ENCODE measurements at places on chromosomes 16 and 17.
A peak's percentile ranks its signal among the peaks of the same experiment; 100 is the strongest.

DNA sequence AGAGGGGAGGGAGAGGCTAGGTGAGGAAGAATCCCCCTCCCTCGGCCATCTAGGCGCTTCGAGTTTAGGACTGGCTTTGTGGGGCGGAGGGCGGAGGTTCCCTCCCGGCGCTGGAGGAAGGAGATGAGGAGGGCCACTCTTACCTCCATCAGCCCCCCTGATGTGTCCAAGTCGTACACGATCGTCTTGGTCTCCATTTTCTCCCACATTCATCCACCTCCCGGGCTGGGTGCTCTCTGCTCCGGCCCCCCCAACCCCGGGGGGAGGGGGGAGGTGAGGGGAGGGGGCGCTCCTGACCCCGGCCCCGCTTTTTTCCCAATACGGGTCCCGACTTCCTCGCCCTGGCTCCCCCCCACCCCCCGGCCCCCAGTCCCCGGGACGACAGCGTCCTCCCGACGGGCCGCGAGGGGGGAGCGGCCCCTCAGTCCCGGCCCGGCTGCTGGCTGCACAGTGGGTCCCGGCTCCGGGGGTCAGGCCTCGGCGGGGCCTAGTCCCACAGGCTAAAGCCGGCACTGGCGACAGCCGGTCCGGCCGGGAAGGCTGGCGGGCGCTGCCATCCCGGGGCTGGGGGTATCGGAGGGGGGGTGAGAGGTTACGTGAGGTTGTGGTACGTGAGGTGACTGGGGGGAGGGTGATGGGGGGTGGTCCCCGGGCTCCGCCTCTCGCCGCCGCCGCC lies 428 bp downstream of the PHF12 start:
- DNase-seq = no peak

GRCh38 chr17:29883497-29883896 lies 46.5 kb downstream of the SSH2 start:
- DNase-seq = no peak

GRCh38 chr17:8726941-8727555 lies 17.6 kb downstream of the CCDC42 start:
- peak; percentile 92 for DNase-seq

DNA sequence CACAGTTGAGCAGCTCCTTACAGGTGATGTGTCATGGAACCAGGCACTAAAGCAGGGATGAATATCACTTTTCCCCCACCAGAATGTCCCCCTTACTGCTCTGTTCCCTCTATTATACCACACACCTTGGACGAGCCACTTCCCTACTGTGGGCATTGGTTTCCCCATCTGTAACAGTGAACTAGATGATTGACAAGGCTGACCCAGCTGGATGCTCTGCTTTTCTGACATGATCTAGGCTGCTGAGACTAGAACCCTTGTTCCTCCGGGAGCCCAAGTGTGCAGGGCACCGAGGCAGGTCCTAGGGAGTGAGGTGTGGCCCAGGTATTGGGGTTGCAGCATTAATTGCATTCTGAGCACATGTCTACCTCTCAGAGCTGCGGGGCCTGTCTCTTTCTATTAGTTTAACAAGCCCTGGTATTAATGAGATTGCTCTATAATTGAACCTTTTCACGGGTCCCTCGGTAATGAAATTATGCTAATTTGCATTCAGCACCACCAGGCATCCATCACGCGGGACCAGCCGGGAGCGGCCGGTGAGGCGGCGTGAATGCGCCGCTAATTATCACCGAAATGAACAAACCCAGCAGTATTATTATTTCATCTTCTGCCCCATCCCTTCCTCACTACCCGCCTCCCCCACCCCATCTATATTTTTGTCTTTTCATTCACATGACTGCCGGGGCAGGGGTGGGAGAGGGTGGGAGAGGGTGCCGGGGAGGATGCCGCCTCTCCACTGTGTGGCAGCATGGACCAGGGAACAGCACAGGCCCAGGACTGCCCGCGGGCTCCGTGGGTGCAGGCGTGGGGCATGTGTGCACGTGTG lies 121.1 kb downstream of the CYLD start:
- no peak for DNase-seq

DNA sequence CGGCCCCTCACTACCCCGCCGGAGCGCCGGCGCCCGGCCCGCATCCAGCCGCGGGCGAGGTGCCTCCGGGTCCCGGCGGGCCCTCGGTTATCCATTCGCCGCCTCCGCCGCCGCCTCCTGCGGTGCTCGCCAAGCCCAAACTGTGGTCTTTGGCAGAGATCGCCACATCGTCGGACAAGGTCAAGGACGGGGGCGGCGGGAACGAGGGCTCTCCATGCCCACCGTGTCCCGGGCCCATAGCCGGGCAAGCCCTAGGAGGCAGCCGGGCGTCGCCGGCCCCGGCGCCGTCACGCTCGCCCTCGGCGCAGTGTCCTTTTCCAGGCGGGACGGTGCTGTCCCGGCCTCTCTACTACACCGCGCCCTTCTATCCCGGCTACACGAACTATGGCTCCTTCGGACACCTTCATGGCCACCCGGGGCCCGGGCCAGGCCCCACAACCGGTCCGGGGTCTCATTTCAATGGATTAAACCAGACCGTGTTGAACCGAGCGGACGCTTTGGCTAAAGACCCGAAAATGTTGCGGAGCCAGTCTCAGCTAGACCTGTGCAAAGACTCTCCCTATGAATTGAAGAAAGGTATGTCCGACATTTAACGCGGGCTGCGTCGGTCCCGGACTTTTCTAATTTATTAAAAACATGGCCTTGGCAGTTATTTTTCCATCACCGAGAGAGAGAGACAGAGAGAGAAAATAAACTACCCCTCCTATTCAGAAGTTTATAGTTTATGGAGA lies 2.8 kb downstream of the IRX5 start:
- DNase-seq = no peak

GRCh38 chr17:27566671-27567562 lies 64.1 kb upstream of the LGALS9 start:
- no peak for DNase-seq

GRCh38 chr16:66357523-66357928 lies 9.0 kb upstream of the CDH5 start:
- DNase-seq = peak; percentile 77

- no peak for DNase-seq
These were observed 86.3 kb upstream of the DHX40 start for GRCh38 chr17:59479141-59479540.

- no peak for DNase-seq
These were observed at the start of gene NPW for GRCh38 chr16:2019518-2019920. Gene NPW (plus strand): TSS chr16:2019785.

GRCh38 chr17:27207073-27207513 lies 86.8 kb upstream of the WSB1 start:
- peak; percentile 82 for DNase-seq

DNA sequence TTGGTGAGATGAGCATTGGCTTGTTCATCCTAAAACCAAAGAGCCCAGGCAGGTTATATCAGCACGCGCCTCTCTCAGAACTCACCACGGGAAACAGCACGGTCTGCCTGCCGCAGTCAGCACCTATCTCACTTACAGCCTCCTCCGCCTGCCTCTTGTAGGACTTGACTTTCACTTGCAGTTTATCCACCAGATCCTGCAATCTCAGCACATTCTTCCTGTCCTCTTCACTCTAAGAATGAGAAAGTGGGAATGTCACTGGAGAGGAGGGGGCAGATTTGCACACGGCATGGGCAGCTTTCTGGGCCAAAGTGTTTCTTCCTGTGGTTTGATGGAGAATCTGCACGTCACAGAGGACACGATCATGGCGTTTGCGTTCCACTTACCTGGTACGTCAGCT lies 27.4 kb downstream of the MYH3 start:
- no peak for DNase-seq

- peak; percentile 78 for DNase-seq
These were observed 19.2 kb downstream of the PGS1 start for GRCh38 chr17:78397681-78398101.

DNA sequence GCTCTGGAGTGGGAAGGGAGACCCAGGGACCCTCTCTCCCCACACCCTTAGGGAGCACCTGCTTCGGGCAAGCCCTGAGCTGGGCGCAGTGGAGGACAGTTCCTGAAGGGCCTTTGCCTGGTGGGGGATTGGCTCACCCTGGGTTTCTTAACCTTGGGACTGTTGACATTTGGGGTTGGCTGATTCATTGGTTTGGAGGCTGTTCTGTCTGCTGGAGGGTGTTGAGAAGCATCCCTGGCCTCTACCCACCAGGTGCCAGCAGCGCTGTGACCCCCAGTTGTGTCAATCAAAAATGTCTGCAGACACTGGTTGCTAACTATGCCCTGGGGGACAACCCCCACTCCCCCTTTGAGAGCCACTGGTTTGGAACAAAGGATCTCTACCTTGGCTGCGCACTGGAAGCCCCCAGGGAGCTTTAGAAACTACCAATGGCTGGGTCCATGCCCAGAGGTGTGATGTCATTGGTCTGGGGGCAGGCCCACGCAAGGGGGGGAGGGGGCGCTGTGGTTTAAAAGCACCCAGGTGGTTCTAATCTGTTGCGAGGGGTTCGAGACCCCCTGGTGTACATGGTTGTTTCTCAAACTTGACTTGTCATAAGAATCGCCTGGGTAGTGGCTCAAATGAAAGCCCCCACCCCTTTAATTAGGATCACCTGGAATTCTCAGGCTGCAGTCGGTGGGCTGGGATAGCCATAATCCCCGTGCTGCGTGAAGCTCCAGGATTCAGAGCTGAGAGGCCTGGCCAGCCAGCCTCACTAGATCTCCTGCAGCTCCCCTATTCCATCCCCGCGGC lies 151.9 kb upstream of the GSE1 start:
- DNase-seq = peak; percentile 91

- peak; percentile 42 for DNase-seq
These were observed 8.2 kb downstream of the NTHL1 start for GRCh38 chr16:2039274-2040031.

DNA sequence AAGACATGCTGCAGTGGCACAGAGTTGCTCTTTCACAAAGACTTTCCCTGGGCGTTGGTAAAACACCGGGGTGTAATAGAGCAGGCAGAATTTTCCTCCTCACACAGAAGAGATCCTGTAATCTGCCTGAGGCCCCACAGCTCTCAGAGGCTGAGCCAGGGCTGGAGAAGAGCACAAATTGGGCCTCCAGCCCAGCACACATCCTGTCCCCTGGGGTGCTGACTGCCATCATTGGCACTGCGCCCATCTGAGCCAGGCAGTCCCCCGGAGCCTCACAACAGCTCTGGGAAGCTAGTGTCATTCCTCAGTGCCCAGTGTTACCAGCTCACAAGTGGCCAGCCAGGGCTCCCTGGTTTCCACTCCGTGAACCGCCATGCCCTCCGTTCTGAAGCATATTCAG lies 119.4 kb downstream of the SOCS1 start:
- DNase-seq = no peak

DNA sequence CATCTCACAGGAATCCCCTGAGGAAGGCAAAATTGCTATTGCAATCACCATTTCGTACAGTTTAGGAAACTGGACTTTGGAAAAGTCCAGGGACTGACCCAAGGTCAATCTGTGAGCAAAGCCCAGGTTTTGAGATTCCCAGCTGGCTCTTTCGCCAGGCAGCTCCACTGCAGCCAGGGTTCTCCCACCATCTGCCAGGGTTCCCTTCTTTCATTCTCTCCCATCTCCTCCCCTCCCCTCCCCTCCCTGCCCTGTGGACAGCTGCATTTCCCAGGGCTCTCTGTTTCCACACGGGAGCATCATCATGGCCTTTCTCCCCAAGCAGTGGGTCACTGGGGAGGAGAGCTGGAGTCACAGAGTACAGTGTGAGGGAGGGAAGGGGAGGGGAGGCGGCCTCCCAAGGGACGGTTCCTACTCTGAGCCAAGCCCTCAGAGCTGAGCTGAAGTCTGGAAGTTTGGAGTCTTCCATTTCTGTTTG lies 11.9 kb upstream of the GSDMA start:
- DNase-seq = no peak

- no peak for DNase-seq
These were observed 95.3 kb downstream of the SOCS1 start for GRCh38 chr16:11160676-11161115.

DNA sequence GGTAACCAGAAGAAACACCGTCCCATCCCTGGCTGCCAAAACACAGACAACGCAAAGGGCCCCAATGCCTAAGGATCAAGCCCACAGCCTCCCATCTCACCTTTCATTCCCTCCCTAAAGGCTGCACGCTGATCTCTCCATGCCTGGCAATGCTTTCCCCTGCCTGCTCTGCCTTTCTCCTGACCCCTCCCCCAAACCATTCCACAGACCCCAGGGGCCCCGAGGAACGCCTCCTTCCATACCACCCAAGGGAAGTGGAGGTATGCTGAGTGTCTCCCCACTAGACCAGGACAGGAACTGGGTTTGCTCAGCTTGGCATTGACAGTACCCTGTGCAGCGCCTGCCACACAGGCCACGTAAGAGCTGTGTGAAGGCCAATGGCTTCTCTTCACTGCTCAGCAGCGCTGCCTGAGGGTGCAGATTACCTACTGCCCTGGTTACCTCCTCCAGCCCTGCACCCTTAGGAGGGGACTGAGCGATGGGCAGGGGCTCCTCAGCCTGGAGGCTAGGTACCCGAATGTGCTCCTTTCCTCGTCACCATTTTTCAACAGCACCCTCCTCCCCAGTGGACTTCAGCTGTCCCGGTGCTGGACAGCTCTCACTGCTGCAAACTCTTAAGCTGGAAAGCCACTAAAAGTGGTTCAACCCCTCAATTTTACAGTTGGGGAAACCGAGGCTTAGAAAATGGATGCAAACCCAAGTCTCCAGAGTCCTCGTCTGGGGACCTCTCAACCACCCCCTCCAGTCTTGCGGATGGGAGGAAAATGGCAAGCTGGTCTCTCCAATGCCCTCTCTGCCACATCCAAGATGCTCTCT lies 45.0 kb downstream of the SRCIN1 start:
- DNase-seq = peak; percentile 36

- no peak for DNase-seq
These were observed 51.2 kb downstream of the RAI1 start for GRCh38 chr17:17732444-17732843.

DNA sequence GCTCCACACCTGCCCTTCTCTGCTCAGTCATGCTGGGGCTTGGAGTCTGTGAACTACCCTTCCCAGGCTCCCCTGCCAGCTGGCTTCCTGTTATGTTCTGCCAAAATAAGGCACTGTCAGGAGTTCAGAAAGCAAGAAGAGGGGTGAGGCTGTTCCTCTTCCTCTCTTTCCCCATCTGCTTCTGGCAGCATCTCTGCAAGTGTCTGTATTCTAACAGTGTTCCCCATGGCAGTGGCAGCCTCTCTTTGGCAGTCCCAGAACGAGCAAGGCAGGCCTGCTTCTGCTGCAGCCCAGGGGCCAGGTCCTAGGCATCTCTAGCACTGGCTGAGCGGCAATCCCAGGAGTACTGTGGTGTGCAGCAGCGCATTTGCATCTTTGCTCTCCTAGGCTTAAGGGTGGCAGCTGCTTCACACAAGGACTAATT lies 219.1 kb downstream of the STX8 start:
- no peak for DNase-seq

DNA sequence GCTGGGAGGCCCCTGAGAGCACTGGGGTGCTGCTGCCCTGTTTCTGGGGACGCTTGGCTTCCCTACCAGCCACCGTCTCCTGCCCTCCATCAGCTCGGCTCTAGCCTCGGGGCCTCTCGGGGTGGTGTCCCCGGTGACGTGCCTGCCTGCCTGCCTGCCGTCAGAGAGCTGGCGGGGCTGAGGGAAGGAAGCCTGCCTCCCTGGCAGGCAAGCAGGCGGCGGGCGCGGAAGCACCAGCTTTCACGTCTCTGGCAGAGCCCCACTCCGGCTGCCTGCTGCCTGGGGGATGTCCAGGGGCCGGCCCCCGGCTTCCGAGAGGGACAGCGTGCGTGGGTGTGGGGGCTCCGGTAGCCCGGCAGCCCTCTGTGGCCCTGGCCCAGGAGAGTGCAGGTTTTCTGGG lies 9.3 kb downstream of the CENPX start:
- no peak for DNase-seq

GRCh38 chr16:54331241-54332002 lies 44.8 kb upstream of the IRX3 start:
- no peak for DNase-seq

All from amniotic epithelial cell (primary cell).